ENCODE measurements at places on chromosomes 1 and 21.

DNA sequence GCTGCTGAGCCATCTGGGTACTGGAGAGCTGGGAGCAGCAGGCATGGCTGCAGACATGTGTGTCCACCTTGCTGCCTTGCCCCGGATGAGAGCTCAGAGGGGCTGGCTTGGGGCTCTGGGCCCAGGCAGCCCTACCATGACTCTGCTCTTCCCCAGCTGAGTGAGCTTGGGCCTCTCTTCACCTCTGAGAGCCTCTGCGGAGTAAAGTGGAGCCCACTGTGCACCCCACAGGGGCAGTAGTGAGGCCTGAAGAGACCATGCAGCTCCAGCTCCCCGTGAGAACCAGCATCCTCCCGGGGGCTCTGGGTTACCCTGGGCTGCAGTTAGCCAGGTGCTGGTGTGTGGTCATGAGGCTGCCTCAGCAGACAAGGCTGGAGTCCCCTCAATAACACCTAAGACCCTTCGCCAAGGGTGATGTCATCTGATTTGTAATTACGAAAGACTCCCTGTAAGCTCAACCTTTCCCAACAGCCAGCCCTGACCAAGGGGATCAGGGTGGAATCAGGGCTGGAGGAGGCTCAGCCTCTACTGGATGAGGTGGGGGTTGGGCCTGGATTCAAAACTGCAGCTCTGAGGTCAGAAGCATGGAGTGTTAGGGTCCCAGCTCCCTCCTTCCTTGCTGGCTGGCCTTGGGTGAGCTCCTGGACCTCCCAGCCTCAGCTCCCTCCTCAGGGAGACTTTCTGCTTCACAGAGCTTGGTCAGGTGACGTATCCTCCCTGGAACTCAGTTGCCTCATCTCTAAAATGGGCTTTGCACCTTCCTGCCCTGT lies 308.0 kb downstream of the MATN1 start:
- no peak for ATAC-seq

GRCh38 chr1:178531887-178532286 lies 19.0 kb downstream of the TEX35 start:
- no peak for ATAC-seq

DNA sequence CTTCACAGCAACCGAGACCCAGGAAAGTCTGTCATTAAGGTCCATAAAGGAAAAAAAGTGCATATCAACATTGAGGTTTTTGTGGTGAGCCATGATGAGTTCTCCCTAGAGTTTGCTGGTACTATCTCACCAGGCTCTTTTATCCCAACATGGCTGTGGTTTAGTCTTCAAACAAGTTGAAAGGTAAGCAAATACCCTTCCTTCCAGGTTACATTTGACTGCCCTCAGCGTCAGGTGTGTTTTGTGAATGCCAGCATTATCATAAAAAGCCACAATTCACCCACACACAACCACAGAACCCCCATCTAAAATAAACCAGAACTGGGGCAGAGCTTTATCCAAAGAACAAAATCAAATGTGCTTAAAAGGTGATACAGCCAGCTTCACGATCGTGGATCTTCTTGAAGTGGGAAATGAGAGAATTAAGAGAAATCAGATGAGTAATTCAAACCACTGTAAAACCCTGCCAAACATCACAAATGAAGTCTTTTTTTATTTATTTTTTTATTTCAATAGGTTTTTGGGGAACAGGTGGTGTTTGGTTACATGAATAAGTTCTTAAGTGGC lies 64.7 kb downstream of the SETD4 start:
- no peak for ATAC-seq

- no peak for ATAC-seq
These were observed 3.1 kb downstream of the BTG2 start for GRCh38 chr1:203308328-203308922.

DNA sequence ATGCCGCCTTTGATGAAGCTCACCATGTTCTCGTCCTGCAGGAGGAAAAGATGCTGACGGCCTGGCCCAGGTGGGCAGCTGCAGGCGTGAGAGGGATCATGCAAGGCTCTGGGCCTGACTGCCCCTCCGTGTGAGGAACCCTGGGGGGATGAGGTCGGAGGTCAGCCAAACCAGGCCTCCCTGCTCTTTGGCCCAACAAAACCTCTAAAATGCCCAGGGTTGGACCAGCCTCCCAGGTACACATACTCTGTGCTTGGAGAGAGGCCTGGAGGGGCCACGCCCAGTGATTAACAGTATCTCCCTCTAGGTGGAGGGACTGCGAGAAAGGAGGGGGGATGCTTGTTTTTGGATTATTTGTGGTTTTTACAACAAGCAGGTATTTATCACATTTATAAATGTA lies 21.1 kb downstream of the TTC39A start:
- no peak for ATAC-seq

DNA sequence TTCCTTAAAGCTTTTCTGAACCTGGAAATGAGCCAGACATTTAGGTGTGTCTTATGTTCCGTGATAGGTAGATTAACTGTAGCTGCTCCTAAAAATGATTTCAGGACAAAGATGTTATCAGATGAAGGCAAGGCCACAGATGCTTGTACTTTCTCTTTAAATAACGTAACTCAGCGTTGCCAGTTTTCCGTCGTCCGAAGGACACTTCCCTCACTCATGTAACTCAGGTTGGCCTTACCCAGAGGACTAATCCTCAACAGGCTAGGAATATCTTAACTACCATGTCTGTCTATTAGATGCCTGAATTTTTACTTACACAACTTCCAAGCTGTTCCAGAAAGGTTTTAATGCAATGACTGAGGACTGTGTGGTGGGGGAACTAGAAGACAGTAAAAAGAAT lies 35.4 kb upstream of the FAM89A start:
- no peak for ATAC-seq

DNA sequence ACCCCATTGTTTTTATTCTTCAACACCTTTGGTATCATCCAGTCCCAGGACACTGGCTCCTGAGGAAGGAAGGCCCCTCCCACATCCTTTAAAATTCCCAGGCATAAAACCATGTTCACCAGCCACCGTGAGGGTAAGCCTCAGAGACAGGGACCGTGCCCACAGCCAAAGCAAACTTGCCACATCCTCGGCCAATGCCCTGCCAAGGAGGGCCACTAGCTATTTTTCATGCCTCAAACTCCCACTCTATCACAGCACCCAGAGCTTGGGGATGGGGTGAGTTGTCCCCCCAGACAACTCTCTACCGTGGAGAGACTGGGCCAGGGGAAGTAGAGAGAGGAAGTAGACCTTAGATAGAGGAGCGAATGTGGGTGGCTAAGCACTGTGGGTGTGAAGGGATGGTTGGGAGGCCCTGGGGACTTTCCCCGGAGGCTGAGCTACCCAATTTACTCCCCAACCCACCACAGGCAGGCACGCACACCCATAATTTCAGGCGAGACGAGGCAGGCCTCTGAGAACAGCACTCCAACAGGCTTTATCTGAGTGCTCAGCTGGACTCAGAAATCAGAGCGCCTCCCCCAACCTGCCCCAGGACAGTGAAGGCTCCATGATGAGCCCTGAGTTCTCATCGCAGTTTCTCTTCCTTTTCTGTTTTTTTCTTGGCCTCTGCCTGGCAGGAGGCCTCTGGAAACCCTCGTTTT lies 15.9 kb upstream of the BTG2 start:
- ATAC-seq: peak; percentile 80

DNA sequence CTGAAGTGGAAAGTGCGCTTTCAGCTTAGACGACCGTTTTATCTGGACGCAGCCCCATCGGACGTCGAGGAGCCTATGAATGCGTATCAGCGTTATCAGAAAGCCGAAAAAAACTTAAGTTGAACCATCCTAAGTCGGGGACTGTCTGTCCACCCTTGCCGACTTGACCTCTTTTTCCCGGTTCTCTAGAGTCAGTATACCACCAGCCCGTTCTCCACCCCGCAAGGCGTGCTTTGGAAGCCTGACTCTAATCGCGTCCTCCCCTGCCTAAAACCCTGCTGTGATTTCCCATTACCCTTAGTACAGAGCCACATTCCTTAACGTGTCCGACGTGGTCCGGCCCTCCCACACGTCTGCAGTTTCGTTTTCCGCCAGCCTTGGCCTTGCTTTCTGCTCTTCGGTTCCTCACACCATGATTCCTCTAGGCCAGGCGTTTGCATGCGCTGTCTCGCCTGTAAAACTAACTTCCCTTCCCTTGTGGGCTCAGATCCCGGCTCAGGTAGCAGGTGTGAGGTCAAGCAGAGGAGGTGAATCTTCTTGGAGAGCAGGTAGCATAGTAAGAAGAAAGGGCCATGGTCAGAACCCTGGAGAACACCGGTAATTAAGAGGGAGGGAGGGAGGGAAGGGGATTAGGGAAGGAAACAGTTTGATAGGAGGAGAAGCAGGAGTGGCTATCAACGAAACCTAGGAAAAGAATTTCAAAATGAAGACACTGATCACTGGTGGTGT lies 865 bp downstream of the ADPRS start:
- ATAC-seq: no peak

DNA sequence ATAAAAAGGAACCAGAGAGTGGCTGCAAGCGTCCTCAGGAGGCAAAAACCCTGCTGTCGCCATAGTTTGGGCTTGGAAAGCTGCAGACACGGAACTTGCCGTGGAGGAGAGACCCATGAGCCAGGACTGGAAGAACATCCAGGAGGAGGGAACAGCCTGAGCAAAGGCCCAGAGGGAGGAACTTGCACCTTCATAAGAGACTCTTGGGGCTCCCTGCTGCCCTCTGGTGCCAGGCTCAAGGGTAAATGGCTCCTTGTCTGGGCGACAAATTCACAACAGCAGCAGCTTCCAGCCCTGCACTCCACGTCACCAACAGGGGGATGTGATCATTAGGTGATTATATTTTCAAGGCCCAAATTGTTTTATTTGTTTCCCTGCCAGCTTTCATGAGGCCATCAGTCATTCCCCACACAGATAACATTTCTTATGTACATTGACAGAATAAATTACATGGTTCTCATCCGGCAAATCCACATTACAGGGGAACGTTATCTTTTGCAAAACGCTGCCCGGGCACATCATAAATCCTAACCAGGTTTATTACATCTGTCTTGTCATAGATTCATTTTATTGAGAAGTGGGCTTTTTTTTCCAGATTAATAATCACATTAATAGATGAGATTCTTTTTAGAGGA lies 143.0 kb upstream of the GRIK3 start:
- ATAC-seq: no peak
